ENCODE measurements at places on chromosomes 13 and 19.

DNA sequence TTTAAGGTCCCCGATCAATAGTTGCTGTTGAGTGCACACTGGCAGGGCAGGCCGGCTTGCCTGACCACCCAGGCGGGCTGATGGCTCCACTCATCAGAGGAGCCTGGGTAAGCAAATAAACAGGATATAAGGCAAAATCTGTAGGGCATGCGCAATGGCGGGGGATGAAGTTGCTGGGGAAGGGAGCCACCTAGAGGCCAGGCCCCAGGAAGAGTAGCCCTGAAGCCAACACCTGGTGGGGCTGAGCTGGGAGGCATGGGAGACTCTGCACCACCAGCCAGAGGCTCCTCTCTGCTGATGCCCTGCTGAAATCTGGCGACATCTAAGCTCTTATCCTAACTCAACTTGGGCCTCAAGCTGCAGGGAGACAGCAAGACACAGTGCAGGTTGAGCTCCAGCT lies 324.3 kb downstream of the ZNF536 start:
- DNase-seq, result no peak

DNA sequence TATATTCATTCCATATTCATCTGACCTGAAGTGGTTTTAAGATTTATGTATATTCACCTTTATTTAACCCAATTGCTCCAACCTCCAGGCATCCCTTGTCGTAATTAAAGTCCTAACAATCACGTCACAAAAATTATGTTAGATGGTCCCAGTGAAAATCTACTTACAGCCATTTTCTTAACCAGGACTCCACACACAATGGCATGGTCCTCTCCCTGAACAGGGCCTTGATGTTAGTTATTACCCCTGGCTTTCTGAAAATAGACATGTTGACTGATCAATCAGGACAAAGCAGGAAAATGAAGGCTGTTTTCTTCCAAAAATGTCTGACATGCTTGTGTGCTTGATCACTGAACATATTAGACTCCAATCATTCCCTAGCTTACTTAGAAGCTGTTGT lies 542.7 kb upstream of the SLITRK5 start:
- DNase-seq, result no peak

DNA sequence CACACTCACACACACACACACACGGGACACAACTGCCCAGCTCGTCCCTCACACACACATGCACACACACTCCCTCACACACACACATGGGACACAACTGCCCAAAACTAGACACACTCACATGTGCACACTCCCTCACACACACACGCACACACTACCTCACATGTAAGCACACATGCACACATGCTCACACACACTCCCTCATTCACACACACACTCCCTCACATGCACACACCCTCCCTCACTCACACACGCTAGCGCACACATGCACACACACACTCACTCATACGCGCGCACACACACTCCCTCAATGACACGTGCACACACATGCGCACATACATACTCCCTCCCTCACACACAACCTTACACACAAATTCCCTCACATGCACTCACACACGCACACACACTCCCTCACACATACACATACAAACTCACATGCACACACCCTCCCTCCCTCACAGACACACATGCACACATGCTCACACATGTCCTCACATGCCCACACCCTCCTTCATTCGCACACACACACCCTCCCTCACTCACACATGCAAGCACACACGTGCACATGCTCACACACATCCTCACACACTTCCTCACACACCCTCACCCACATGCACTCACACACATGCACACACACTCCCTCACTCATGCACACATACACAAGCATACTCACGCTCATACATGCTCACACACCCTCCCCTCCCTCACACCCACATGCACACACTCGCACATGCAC lies 9.0 kb upstream of the RASA3 start:
- DNase-seq, result no peak

- no peak for DNase-seq
These were observed 4.3 kb downstream of the SPRED3 start for GRCh38 chr19:38392707-38393308.

- DNase-seq, result no peak
These were observed 2715.0 kb upstream of the PCDH20 start for GRCh38 chr13:64130600-64130999.

Measured in epithelial cell of prostate (primary cell).